ENCODE measurements at places on chromosomes 7 and 10.

DNA sequence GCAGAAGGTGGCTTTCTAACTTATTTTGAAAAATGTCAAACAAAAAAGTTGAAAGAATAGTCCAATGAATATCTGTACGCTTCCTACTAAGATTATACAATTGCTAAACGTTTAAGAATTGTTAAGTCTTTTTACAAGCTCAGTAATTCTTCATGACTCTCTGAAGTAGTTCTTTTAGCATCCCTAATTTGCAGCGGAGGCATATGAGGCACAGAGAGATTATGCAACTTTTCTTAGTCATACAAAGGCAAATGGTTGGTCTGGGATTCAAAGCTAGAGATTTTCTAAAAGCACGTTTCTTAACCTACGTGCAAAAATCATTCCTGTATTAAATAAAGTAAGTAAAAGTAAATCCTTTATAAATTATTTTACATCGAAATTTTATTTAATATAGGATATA lies 254.2 kb downstream of the MAGI2 start:
- DNase-seq: no peak

DNA sequence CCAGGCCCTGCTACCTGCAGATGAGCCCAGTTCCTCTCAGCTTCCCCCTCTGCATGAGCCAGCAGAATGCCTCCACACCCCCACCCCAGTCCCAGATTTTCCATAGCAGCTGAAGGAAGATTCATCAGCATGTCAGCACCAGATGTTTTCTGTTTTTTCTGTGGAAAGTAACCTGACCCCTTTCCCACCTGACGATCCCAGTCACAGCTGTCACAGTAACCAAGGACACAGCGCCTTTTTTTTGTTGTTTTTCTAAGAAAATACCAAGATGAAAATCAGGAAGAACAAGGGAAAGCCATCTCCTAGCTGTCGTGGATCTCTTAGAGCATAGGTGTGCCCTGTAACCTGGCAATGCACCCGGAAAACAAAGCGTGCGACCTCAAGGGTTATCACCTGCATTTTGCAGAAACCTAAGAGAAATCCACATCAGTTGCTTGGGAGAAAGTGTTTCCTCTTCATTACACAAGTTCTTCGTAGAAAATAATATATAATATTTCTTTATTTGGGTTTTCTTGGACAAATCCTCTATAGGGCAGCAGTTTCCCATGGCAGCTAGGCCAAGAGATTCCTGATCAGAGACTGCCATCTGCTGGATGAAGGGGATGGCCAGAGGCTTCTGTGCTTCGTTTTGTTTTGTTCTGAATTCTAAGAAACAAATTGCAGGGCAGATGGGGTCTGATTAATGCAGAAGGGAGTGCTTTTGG lies 401.9 kb downstream of the TNS3 start:
- DNase-seq: no peak

DNA sequence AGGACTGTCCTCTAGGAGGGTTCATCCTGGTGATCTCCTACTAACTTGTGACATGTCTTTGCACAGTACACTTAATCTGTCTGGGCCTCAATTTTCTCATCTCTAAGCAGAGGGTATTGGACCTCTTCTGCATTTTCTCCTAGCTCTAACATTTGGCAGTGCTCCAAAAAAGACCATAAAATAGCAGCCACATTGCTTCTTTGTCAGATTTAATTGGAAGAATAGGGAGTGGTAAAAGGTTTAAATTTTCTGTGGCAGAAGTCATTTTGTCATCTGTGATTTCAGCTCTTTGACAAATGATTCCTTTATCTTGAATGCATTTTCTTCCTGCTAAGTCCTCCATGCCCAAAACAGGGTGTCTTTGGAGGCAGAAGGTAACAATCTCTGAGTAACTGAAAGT lies 289.9 kb upstream of the LRGUK start:
- DNase-seq: no peak

DNA sequence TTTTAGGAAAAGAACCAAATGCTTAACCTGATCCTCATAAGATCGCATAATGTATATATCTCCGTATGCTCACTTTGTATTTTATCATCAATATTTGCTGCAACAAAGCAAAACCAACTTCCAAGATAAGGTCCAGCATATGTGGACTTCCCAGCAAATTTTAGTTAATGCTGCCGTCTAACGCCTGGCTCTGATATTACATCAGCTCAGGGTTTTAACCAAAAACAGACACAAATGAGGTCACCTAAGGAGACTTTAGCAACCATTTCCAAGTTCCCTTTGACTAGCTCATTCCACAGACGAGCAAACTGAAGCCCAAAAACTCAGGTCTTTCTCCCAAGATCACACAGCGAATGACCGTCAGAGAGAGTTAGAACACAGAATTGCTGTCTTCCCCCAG lies 59.4 kb upstream of the UCN3 start:
- no peak for DNase-seq

GRCh38 chr7:1196950-1197349 lies 35.7 kb upstream of the UNCX start:
- DNase-seq: no peak

GRCh38 chr10:20672741-20673140 lies 224.4 kb downstream of the NEBL start:
- DNase-seq: no peak

DNA sequence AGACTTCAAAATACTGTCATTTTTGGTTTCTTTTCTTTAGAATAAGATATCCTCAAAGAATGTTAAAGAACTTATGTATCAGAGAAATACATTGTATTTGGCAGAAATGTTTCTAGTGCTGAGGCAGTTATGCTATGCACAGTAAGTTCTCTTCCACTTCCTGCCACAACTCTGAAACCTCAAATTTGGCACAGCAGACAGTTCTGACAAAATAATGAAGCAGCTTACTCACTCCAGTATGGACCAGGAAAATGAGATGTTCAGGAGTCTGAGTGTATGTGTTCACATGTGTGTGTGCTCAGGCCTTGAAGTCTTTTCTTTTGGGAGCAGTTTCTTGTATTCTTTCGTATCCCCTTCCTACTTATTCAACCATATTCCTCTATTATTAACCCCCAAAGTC lies 197.0 kb upstream of the AGK start:
- no peak for DNase-seq

GRCh38 chr10:104899779-104900178 lies 258.7 kb downstream of the SORCS3 start:
- no peak for DNase-seq

- no peak for DNase-seq
These were observed 478.5 kb upstream of the PODXL start for GRCh38 chr7:132034748-132035416.

DNA sequence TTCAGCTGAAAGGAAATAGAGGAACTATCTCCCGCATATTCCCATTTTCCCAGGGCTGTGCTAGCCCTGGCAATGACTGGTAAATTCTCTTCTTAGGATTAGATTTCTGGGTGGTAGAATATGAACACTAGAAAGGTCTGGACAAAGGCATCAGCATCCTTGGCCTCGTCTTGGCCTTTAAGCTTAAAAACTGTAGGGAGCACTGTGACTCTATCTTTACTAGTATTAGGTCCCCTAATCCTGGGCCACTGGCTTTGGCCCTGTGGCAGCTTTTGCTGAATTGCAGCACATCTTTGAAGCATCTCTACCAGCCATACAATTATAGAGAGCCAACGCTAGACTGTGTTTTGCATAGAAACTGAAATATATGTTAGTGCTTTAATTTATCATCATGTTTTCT lies 41.5 kb upstream of the EBLN1 start:
- DNase-seq: no peak

DNA sequence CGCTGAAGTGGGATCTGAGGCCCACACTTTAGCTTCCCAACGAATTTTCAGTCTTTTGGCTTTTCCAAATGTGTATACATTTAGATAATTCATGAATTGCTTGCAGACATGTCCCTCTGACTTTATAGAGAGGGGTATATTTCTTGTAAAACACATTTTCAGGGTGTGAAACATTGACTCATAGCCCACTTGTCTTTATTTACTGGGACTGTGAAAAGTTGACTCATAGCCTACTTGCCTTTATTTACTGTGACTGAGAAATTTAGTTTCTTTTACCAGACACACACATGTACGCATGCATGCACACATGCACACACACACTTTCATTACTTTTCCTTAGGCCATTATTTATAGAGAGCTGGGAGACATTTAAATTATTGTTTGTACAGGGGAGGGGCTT lies 79.1 kb downstream of the VTI1A start:
- DNase-seq: no peak

GRCh38 chr7:36742911-36743775 lies 18.8 kb upstream of the AOAH start:
- DNase-seq: no peak

DNA sequence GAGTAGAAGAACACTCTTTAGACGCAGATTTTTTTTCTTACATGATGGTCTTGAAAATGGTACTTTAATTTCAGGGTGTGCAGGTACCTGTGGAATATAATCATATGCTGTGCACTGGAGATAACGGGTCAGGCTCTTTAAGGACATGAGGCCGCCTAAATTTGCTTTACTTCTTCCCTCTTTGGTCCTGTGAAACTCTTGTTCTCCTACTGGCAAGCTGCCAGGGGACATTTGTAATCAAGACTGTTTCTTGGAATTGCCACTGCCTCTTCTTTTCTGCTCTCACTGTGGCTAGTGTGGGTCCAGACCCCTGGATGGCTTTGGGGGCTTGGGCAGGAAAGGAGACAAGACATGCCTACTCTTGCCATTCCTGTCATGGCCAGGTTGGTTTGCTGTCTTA lies 146.0 kb downstream of the SND1 start:
- no peak for DNase-seq

GRCh38 chr10:46098386-46098785 lies 52.3 kb upstream of the MSMB start:
- no peak for DNase-seq

GRCh38 chr7:155807789-155808548 lies 4.3 kb downstream of the SHH start:
- DNase-seq: no peak

GRCh38 chr10:13803566-13804554 lies 217.1 kb downstream of the PRPF18 start:
- DNase-seq: no peak

DNA sequence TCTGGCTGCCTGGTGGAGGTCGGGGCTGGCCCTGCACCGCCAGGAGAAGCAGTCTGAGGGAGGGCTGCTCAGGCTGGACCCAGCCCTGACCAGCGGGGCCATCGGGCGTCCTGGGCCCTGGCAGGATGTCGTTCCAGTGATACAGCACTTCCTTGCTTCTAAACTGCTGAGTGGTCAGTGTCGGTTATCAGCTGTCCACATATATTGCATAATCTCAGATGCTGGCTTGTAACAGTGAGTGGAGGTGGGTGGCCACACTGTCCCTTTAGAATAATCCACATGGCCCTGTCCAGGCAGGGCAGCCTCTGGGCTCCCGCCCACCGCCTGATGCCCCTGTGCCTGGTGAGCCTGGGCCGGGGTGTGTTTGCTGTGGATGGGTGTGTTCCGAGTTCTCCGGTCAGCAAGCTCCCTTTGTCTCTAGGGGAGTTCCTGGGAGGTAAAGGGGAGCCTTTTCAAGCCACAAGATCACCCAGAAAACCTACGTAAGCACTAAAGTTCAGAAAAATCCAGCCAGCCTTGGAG lies 86.1 kb downstream of the LHPP start:
- DNase-seq: no peak

- no peak for DNase-seq
These were observed 406.2 kb upstream of the LRRTM3 start for GRCh38 chr10:66519616-66520015.

- no peak for DNase-seq
These were observed 96.1 kb downstream of the PIP4K2A start for GRCh38 chr10:22618078-22618785.

DNA sequence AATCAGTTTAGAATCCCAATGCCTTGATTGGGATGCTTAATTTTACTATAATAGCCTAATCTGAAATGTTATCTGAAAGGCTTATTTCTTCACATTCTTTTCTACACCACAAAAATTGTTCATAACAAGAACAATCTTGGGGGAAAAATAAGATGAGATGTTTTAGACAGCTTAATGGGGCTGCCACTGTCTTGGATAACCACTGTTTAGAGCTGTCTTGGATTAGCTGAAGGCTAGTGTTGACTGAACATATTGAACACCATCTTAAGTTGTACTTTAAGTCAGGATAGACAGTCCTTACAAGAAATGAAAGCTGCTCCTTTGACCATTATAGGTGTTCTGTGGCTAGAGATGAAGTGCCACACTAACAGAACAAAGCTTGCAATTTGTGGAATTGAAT lies 501.3 kb downstream of the GFRA1 start:
- no peak for DNase-seq

DNA sequence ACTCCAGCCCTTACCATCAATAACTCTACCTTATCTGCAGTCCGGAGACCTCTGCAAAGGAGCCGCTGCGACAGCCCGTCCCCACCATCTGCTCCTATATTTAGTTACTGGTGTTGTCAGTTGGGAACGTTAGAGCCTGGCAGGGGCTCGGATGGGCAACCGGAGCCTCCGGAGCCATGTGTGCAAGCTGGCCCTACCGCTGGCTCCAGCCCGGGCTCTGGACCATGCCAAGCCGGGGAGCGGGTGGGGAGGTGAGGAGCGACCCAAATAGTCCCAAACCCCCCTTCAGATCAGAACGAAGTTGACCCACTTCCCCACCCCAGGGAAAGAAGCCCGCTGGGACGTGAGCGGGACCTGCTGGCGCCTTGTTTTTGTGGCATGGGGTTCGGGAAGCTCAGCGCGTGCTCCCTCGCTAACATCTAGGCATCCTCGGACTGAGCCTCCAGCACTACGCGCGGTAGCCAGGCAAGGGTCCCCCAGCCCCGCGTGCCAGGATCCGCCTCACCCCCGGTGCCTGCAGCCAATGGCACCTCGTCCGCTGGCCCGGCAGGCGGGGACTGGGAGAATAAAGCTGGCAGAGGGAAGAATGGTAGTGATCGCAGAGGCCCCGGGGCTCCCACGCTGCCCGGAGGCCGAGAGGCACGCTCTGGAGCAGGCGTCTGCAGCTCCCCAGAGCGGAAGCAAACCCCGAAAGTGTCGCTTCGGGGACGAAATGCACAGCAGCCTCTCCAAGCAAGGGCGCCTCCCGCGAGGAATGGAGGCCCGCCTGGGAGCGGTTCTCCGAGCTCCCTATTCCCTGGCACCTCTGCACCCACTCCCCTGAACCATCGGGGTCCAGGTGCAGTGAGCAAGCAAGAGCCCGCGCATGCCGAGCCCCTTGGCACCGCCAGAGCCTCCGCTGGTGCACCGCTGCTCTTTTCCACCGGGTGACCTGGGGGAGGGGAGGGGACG lies 679 bp downstream of the LRRC20 start:
- DNase-seq: no peak

DNA sequence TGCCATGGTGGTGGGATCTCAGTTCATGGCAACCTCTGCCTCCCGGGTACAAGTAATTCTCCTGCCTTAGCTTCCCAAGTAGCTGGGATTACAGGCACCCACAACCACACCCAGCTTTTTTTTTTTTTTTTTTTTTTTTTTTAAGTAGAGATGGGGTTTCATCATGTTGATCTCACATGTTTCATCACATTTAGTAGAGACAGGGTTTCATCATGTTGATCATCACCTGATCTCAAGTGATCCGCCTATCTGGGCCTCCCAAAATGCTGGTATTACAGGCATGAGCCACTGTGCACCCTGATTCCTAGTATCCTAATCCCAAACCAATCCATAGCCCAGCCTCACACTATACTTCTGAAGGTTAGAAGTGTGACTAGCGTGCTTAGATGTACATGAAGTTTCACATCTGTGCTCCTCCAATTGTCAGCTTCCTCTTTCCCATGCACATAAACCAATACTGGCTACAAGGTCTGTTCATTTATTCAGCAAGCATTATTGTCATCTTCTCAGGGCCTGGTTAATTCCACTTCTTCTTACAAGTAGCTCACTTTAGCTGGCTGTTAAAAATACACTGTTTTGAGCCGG lies 6.8 kb upstream of the NAT16 start:
- DNase-seq: no peak

All from esophagus squamous epithelium (tissue), 5 donors.